ENCODE measurements at places on chromosomes 13 and 19. TPM values are rescaled to one million over a fixed set of nuclear protein-coding genes. Genes with fewer than 3 reads are reported as not detected.

ANKRD24 gene
- 4.1 TPM for total RNA-seq

GGN gene
- 1.4 TPM for total RNA-seq

PGLYRP2 gene
- 0.21 TPM for total RNA-seq

RUBCNL gene
- 8.9 TPM for total RNA-seq

HSPB6 gene
- total RNA-seq = 1.4 TPM

KIR2DL1 gene
- 0.24 TPM for total RNA-seq

FGF21 gene
- total RNA-seq = not detected

DNA sequence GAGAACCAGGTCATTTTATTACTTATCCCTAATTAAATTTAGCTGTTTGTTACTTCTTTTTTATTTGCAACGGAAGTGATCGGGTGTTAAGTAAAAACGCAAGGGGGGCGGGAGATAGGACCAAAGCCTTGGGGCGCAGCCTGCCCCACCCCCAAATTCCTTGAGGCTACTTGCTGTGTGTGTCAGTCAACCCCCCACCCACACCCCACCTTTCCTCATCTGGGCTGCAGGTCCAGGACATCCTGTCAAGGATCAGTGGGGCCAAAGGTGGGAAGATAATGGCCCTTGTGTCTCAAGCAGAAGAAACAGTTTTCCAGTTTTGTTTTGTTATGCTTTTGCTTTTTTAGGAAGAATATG is 1.2 kb upstream of the FOXO1 start:
- DNase-seq = no peak

GRCh38 chr19:42442833-42443232 is at the start of gene CXCL17:
CXCL17 (minus strand) TSS chr19:42442946; CDS start chr19:42442832, 114 bp downstream.
- DNase-seq = no peak

DNA sequence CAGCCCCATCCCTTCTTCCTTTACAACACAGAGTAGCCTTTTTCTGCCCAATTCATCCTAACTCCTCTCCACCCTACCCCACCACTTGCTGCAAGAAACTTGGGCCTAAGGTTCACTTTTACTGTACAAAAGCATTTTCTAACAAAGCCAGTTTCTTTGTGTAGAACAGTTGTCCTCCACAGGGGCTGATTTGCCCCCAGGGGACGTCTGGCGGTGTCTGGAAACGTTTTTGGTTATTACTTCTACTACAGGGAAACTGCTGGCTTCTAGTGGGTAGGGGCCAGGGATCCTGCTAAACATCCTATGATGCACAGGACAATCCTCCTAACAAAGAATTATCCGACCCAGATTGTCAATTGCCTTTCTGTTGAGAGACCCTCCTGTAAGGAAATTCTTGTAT is 7.3 kb upstream of the LMO7 start:
- no peak for DNase-seq

GRCh38 chr19:45250832-45251451 is at the start of gene MARK4:
MARK4 (plus strand) TSS chr19:45251271; CDS start chr19:45251589, 318 bp downstream.
- DNase-seq = peak; percentile 58

DNA sequence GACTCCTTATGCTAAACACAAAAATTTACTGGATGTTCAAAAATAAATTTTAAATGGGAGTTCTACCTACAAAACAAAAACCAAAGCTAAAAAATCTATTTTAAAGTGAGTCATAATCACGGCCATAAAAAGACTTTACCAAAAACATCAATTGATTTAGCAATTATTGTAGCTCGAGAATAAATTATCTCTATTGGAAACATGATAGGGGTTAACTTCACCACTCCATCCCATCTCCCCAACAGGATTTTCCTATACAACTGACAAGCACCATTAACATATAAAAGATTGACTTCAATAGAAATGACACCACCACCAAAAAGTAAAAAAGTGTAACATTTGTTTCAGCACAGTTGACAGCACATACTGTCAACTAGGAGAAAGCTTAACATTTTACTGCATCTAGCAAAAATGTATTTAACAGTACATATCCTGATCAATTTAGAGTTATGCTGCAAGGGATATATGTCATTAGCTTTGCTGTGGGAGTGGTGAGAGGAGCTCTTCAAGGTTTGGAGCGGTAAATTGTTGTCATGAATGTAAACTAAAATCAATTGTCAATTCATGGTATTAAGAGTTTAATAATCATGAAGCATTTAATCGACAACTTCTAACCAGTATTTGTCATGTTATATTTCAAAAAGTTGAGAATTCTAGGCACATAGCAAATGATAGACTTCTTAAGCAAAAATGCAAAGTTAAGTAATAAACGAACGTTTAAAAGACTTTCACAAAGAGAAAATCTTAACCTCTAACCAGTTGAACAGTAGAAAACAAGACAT is 3.8 kb downstream of the UBL3 start:
- DNase-seq = no peak

DNA sequence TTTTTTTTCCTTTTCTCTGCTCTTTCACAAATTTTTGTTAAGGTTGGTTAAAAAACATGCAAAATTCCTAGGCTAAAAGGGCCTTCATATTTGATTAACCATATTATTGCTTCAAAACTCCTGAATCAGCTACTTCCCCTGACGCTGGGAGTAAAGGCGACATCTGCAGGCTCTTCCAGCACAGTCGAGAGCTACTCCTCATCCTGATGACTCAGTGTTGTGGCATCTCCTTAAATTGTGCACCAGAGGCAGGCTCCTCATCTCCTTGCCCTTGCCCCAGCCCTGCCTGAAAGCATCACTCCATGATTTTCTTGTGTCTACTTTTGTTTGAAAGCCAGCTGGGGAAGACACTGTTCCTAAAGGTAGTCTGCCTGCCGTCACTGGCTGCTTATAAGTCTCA is 24.5 kb upstream of the SOX1 start:
- DNase-seq = no peak

- DNase-seq = no peak
Observed at GRCh38 chr13:60139272-60139671, 24.5 kb downstream of the DIAPH3 start.

DNA sequence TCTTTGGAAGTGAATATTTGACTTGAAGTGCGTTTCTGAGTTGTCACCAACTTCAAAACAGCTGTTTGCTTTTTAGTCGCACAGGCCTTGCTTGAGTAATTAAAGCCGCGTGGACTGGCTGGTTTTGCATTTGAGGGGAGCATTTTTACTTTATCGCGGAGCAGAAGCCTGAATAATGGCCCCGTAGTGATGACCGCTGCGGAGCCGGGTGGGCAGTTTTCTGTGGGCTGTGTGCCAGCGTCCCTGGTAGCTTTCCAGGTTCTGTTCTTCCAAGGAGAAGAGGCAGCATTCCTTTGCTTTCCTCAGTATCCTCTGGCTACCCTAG is 1.1 kb downstream of the NAA16 start:
- DNase-seq = peak; percentile 18

GRCh38 chr13:43316946-43317353 is 293.6 kb downstream of the DNAJC15 start:
- no peak for DNase-seq

DNA sequence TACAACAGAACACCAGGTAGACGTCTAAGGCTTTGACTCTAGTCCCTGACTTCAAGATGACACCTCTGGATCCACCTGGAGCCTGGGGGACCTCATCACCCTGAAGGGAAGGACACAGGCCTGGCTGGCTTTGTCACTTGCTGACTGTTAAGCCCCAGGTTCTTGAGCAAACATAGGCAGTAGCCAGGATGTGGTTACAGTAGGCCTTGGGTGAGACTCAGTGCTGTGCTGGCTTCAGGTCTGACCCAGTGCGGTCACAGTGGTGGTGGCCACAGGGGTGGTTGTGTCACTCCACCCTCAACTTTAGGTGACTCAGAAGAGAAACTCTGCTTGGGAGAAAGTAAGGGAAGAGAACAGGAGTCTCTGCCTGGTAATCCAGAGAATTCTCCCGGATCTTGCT is 497.8 kb downstream of the UQCRFS1 start:
- no peak for DNase-seq

DNA sequence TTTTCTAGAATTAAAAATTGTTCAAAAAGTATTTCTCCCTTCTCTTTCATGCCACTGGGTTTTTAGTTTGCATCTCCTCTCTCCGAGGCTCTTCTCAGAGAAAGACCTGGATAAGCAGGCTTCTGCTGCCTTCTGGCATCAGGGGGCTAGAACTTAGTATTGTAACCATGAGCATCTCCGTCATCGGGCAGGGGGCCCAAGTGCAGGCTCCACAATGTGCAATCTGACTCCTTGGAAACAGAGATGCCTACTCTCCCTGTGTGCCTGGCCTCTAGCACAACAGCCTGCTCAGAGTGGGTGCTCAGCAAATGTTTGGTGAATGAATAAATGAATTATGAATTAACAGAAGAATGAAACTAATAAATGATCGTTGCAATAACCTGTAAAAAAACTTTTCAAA is 45.6 kb upstream of the MTIF3 start:
- no peak for DNase-seq

- DNase-seq = no peak
Observed at GRCh38 chr19:3149526-3150505, 14.0 kb downstream of the GNA15 start.

- no peak for DNase-seq
Observed at GRCh38 chr13:110346661-110347067, 39.6 kb downstream of the COL4A2 start.

DNA sequence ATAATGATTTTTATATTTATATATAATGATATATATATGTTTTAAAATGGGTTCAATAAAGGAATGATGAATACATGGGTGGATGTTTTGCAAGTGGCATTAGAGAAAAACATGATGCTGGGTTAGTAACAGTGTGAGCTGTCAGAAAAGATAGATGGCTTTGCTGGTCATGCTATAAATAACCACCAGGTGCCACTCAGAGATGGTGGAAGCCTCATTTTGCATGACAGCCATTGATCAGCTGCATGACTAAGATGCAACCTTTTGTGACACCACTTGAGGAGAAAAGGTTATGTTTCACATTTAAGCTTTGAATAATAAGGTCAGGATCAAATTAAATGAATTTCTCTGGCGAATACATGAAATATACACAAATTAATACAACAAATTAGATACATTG is 737.7 kb downstream of the PCDH9 start:
- DNase-seq = no peak

DNA sequence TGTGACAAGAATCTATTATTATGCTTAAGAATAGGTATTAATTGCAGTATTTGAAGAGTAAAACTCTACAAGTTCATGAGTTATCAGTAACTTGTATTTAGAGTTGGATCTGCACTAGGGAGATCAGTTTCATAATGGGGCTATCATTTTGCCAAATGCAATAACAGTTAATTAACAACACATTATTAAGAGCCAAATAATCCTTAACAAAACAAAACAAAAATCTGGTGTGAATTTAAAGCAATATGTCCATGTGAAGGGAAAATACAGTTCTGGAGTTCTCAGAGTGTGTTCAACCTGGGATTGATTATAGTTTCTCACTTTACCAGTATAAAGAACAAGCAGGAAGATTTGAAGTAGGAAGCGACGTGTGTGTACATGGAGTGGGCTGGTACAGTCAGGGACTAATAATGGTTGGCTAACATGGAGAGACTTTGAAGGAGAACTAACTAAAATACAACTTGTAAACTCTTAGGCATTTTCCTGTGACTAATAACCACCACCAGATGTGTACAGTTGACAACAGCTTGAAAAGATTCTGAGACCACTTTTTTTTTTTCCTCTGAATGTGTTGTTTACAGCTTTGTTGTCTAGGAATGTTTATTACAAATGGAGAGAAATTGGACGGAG is 58.5 kb downstream of the POSTN start:
- DNase-seq = no peak

DNA sequence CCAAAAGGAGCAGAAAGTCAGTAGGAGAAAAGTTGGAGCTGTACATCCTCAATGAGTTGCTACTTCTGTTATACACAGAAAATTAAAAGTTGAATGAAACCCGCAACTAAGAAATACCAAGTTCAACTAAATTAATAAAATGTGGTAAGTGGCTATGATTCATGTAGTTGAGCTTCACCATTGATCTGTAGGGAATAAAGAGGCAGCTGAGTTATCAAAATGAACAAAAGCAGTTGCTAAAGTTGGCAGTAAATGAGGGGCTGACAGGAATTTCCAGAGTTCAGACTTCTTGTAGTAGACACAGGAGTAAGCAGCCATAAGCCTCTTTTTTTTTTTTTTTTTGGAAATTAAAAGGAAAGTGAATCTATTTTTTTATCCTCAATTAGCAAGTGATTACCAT is 234.6 kb downstream of the POSTN start:
- DNase-seq = no peak
